ENCODE measurements at places on chromosomes 12 and 14. TPM values are rescaled to one million over a fixed set of nuclear protein-coding genes. Genes with fewer than 3 reads are reported as not detected.

Gene CCDC184
- total RNA-seq = 0.57 TPM

Gene KCNH3
- total RNA-seq = 5.8 TPM

Gene CACNA2D4
- 8.0 TPM for total RNA-seq

Gene RPS6KL1
- 3.9 TPM for total RNA-seq

Gene CYP46A1
- 0.33 TPM for total RNA-seq

Gene B4GALNT3
- total RNA-seq = 4.4 TPM

Gene TAS2R42
- not detected for total RNA-seq

Gene GPRC5A
- not detected for total RNA-seq

- no peak overlapping the region for H3K4me3 ChIP-seq
- no peak overlapping the region for H3K27ac ChIP-seq
- H3K36me3 ChIP-seq = peaks cover 30% of the 10 kb centered on the region
- peaks cover 1% of the 10 kb centered on the region for H3K4me1 ChIP-seq
These were observed 57.8 kb downstream of the PRORP start for GRCh38 chr14:35180179-35180578.

DNA sequence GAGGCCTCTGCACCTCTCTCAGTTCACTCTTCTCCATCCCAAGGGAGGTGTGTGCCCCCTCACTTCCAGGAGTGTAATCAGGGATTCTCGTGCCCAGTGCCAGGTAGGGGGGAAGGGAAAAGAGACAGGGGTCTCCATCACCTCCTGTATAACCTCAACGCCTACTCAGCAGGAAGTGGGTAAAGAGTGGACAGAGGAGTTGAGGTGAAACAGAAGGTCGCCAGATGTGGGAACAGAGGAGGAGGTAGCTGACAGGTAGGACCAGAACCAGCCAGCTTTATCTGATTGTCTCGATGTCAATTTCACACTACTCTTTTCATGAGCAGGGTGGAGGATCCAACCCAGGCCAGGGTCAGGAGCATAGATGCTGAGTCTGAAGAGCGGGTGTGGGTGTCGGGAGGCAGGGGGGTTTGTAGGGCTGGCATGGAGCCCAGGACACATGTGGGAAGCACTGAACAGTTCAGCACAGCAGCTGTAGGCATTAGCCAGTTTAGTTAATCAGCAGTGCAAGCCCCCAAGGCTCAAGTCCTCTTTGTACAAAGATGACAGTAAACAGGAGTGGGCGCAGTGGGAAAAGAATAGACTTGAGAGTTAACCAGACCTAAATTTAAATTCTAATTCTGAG lies 213.5 kb downstream of the PELI2 start:
- no peak for DNase-seq
- H3K27ac ChIP-seq = no peak overlapping the region
- H3K27me3 ChIP-seq = no peaks in the 10 kb centered on the region

- H3K36me3 ChIP-seq = no peaks in the 10 kb centered on the region
- H3K27me3 ChIP-seq = peaks cover 20% of the 10 kb centered on the region
- no peak overlapping the region for H3K27ac ChIP-seq
- peaks cover 3% of the 10 kb centered on the region for H3K4me1 ChIP-seq
These were observed 13.1 kb upstream of the CRY1 start for GRCh38 chr12:107106241-107107025.

DNA sequence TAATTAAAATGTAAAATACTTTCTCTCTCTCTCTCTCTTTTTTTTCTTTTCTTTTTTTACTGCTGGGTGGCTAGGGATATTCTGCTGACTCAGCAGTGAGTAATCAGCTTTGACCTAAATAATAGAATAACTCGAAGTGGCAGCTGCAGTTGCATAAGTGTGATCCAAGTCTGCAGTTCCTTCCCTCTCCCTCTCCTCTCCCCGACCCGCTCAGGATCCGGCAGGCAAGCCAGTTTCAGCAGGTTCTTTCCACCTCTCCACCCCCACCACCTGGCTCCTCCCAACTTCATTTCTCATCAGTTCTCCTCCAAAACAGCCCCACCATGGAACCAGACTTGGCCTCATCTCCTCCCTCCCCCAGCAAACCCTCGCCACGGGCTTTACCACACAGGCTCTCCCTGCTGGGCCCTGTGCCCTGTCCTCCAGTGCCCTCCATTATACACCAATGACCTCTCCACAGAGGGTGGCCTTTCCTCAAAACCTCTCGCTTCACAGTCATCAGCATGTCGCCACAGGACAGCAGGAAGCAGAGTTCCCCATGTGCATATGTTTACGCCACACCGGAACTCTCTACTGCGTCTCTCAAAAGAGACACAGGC lies 22.4 kb downstream of the SLC7A8 start:
- peak overlapping the region; percentile 35 for H3K27ac ChIP-seq
- no peak overlapping the region for H3K4me3 ChIP-seq
- H3K27me3 ChIP-seq = peaks cover 5% of the 10 kb centered on the region
- no peak for DNase-seq
- peaks cover 11% of the 10 kb centered on the region for H3K4me1 ChIP-seq

DNA sequence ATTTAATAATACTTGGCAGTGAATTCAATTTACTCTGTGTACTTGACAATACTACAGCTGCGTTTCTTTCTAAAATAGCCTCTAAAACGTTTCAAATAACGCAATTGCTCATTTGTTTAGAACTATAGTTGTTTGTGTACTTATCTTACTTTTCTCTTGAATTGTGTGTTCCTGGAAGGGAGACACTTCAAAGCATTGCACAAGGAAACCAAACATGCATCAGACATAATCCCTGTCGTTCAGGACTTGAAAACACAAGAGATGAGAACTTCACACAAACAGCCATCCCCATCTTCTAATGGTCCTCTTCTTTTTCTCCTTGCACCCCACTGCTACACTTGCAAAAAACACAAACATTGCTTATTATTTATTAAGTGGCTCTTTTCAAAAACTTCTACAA lies 38.5 kb downstream of the PTGER2 start:
- H3K27me3 ChIP-seq = no peaks in the 10 kb centered on the region
- peaks cover 66% of the 10 kb centered on the region for H3K4me1 ChIP-seq
- peak overlapping the region; percentile 83 for H3K4me3 ChIP-seq
- H3K27ac ChIP-seq = peak overlapping the region; percentile 95
- peaks cover 41% of the 10 kb centered on the region for H3K36me3 ChIP-seq

DNA sequence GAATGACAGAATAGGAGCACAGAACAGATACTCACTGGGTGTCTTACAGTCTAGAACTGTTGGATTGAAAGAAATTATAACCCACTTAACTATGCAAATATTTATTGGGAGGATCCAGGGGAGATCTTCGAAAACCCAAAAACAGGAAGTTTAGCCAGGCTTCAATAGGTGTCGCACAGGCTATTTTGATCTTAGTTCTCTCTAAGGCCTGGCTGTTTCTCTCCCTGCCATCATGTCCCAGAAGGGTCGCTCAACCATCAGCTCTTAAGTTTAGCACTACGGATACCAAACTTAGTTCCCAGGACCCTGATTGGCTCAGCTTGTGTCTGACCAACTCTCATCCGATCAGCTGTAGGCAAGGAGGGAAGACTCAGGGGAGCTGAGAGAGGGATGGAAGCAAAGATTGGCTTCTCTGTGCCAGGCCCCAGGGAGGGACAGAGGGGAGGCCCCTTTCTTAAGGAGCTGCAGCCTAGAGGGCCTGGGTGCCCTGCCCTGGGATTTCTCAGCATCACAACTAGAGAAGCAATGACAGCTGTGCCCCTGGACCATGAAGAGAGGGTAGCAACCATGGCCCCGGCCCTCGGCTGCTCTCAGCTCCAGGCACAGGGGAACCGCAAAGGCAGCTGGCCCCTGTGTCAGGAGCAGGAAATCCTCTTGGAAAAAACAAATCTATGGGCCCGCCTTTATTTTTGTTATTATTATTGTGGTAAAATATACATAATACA lies 13.5 kb downstream of the PHETA1 start:
- no peak overlapping the region for H3K27ac ChIP-seq
- no peak for DNase-seq
- H3K4me1 ChIP-seq = peaks cover 11% of the 10 kb centered on the region
- peaks cover 10% of the 10 kb centered on the region for H3K27me3 ChIP-seq
- no peak overlapping the region for H3K4me3 ChIP-seq
- no peaks in the 10 kb centered on the region for H3K36me3 ChIP-seq

DNA sequence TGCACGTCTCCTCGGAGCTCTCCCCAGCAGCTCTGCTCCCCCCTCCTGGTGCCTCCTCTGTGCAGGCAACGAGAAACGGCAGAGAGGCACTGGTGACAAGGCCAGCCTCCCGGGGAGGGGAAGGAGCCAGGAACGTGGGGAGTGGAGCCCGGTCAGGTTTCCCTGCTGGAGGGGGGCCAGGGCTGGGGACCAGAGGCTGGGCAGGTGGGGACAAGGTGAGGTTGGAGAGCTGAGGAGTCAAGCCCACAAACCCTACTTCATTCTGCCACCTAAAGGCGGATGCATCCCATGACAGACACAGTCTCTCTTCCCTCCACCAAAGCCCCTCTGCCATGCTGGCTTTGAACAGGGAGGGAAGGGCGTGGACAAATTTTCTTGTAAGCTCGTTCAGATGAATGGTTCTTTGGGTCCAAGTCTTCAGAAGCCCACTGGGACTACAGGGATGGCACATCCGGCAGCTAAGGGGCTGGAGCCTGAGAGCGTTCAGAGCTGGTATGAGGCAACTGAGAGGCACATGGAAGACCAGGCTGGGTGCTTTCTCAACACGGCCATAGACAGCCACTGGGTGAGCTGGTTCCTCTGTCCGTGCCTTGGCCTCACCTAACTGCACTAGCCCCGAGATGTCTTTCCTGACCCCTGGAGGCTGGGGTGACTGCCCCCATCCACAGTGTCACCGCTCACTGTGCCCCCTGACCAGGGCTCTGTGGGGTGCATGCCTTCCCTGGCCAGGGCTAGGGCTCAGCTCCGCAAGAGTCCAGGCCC lies 105.9 kb downstream of the RBM19 start:
- H3K27ac ChIP-seq = no peak overlapping the region
- no peaks in the 10 kb centered on the region for H3K27me3 ChIP-seq
- peaks cover 16% of the 10 kb centered on the region for H3K4me1 ChIP-seq
- H3K36me3 ChIP-seq = peaks cover 2% of the 10 kb centered on the region
- DNase-seq = no peak
- no peak overlapping the region for H3K4me3 ChIP-seq

- no peak for DNase-seq
- H3K4me1 ChIP-seq = peaks cover 11% of the 10 kb centered on the region
- peak overlapping the region; percentile 52 for H3K27ac ChIP-seq
- peaks cover 46% of the 10 kb centered on the region for H3K27me3 ChIP-seq
These were observed 417 bp downstream of the GLS2 start for GRCh38 chr12:56487448-56488040.

GRCh38 chr12:106682594-106683234 lies 91.8 kb upstream of the RIC8B start:
- H3K36me3 ChIP-seq = no peaks in the 10 kb centered on the region
- peaks cover 1% of the 10 kb centered on the region for H3K4me1 ChIP-seq
- H3K27ac ChIP-seq = no peak overlapping the region
- H3K27me3 ChIP-seq = peaks cover 4% of the 10 kb centered on the region

DNA sequence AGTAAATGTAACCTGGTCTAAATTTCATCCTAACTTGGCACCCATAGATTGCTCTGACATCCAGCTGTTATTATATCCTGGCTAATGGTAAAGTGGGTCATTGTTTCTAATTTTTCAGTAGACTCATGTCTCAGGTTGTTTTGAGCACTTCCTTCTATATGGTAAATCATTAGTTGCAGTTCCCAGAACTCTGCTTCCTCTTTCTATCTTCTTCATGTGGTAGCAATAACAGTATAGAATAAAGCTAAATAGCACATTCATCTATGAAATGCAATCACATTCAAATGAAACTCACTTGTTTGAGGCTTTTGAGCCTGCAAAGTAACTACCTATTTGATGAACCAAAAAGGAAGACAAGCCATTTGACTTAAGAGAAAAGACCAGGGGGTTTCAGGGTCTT lies 65.1 kb upstream of the GZMB start:
- H3K4me3 ChIP-seq = peak overlapping the region; percentile 57
- peak overlapping the region; percentile 60 for H3K27ac ChIP-seq
- peaks cover 5% of the 10 kb centered on the region for H3K36me3 ChIP-seq
- H3K4me1 ChIP-seq = peaks cover 18% of the 10 kb centered on the region

Data from activated naive CD8-positive, alpha-beta T cell treated with anti-CD3 and anti-CD28 coated beads, Interleukin-2, amount 10 ng/mL, durations not matched to agents 7 days and 5 days (primary cell).